ENCODE measurements at places on chromosomes 5 and 9.

GRCh38 chr5:76493190-76493837 lies 90.2 kb downstream of the IQGAP2 start:
- DNase-seq = no peak

GRCh38 chr9:7921545-7922197 lies 122.1 kb upstream of the DMAC1 start:
- DNase-seq = no peak

DNA sequence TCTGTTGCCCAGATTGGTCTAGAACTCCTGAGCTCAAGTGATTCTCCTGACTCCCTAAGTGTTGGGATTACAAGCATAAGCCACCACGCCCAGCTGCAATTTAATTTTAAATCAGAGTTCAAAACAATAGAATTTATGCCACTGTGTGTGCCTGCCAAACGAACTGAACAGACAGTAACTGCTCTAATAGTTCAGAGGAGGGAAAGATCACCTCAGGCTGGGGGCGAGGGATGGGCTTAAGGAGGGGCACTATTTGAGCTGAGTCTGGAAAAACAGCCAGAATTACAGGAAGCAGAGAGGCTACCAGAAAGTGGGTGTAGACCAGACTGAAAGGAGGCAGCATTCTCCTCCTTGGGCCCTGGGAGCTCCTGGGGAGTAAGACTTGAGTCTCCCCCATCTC lies 12.2 kb downstream of the NOL6 start:
- no peak for DNase-seq

GRCh38 chr9:21782205-21782604 lies 20.2 kb upstream of the MTAP start:
- no peak for DNase-seq

DNA sequence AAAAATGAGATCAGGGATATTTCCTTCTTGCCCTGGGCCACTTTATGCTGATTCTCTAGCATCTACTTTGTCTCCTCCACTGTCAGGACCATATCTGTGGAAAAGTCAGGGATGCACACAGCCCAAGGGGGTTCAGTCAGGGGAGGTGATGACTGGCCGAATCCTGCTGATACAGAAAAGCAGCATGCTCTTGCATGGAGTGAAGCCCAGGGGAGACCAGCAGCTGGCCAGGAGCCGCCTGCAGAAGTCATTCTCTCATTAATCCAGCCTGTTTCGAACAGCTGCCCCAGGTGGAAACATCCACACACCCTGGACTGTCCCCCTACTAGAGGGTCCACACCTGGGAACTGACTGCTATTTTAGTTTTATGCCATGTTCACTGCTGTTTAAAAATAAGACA lies 177.1 kb downstream of the ATP10B start:
- no peak for DNase-seq

- no peak for DNase-seq
Observed at GRCh38 chr9:85702726-85703289, 38.9 kb downstream of the AGTPBP1 start.

GRCh38 chr9:95282332-95282731 lies 35.2 kb downstream of the FANCC start:
- DNase-seq = no peak

- DNase-seq = no peak
Observed at GRCh38 chr5:143308731-143309130, 94.8 kb downstream of the NR3C1 start.

DNA sequence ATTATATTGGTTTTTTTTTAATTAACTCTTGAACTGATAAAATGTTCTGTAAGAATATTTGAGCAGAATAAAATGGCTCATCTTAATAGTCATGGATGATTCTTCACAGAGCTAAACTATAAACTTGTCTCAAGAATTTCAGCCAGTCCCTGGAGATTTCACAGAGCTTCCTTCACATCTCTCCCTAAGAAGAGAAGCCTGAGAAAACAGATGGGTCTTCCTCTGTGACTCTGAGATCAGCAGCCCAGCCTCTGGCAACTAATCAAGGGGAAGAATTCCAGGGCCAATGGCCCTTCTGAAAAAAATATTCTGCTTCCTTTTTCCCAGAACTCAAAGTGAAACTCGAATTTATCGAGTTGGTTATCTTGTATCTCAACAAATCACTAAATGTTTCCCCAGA lies 122.2 kb upstream of the ITGA1 start:
- no peak for DNase-seq

GRCh38 chr5:67176936-67177335 lies 19.7 kb downstream of the CD180 start:
- no peak for DNase-seq

- no peak for DNase-seq
Observed at GRCh38 chr5:114360357-114360756, 1.5 kb upstream of the KCNN2 start.

DNA sequence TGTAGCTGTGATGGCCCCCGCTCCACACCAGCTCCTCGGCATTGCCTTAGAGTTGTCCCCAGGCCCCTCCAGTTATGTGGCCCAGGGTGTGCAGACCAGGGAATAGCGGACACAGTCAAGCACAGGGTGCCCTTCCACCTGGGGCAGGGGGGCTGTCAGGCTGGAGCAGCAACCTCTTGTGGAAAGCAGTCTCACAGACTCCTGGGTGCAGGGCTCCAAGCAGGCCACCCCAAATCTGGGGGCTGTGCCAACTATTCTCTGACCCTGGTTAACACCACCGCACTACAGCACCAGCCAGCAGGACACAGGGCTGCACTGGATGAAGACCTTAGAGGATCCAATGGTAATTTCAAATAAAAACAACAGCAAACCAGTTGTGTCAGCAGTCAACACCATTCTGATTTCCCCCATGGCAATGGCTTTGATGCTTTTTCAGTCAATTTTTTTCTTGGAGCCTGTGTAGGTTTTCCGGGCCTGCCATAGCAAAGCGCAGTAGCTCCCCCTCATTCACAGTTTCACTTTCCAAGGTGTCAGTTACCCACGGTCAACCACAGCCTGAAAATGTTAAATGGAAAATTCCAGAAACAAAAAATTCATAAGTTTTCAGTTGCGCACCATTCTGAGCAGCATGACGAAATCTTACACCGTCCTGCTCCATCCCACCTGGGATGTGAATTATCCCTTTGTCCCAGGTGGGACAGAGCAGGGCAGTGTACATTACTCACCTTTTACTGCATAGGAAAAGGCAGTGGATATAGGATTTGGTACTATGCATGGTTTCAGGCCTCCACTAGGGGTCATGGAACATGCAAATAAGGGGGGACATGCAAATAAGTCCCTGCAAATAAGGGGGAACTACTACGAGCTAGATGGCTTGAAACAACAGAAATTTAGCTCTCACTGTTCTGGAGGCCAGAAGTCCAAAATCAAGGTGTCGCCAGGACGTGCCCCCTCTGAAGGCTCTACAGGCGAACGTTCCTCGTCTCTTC lies 49.0 kb downstream of the C5orf15 start:
- no peak for DNase-seq

DNA sequence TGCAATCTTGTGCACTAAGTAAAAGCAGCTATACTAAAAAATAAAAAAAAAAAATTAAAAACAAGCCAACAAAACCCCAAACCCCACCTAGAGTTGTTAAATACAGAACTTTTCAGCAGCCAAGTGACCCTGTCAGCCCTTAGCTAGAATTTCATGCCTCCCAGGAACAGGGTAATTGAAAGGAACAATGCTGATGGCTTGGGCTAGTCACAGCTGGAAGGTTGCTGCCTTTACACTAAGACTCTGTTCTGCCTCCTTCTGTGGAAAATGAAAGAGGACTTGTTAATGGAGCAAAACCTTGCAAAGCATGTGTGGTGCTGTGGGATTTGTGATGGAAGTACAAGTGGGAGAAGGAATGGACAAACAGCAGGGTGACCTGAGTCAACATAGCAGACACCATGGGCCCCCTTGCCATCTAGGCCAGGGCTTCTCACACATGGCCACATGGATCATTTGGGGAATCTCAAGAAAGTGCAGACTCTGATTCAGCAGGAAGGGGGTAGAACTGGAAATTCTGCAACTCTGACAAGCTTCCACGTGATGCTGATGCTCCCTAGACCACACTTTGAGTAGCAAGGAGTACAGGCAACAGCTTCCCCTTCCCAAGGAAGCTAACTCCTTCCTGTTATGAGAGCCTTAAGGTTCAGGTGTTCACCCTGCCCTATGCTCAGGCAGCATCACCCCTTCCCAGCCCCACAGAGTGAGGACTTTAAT lies 14.9 kb upstream of the TMEM252 start:
- no peak for DNase-seq

DNA sequence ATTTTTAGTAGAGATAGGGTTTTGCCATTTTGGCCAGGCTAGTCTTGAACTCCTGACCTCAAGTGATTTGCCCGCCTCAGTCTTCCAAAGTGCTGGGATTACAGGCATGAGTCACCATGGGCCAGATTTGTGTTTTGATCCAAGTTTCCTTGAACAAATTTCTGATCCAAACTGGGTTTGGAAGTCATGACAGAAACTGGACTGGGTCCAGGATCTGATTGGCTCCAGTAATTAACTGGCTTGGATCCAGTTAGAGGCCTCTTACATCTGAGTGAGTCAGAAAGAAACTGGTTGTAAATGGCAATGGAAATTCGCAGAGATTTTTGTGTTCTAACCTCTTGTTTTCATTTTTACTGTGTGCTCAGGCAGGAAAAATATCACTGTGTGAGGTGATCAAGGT lies 141.6 kb downstream of the SLC25A46 start:
- peak; percentile 57 for DNase-seq

GRCh38 chr5:133581918-133582317 lies 30.4 kb downstream of the FSTL4 start:
- no peak for DNase-seq
